Activated B cell treated with CpG ODN at 0.5 μM for 24 hours (primary cell): ENCODE measurements at places on chromosomes 6 and 20. TPM values are rescaled to one million over a fixed set of nuclear protein-coding genes. Genes with fewer than 3 reads are reported as not detected.

Gene SNAP25
- not detected in 2 replicates for total RNA-seq

Gene TGM3
- total RNA-seq: not detected in 2 replicates

Gene KCNK16
- total RNA-seq: not detected in 2 replicates

Gene PBOV1
- not detected in 2 replicates for total RNA-seq

Gene AGPAT1
- total RNA-seq: 26.4 and 27.0 TPM in 2 replicates

Gene TUBB2A
- 3.3 TPM in 2 replicates for total RNA-seq

Gene SLC32A1
- not detected in 2 replicates for total RNA-seq

GRCh38 chr20:56411759-56412472, at the start of gene CASS4:
Gene CASS4 (plus strand): TSS chr20:56412260. CDS start chr20:56412459, 199 bp downstream.
- peak within 1 kb of the TSS; percentile 42 for H3K27ac ChIP-seq
- no peak for DNase-seq
- H3K36me3 ChIP-seq: peaks cover 25% of the 10 kb centered on the region
- H3K4me1 ChIP-seq: peaks cover 19% of the 10 kb centered on the region

DNA sequence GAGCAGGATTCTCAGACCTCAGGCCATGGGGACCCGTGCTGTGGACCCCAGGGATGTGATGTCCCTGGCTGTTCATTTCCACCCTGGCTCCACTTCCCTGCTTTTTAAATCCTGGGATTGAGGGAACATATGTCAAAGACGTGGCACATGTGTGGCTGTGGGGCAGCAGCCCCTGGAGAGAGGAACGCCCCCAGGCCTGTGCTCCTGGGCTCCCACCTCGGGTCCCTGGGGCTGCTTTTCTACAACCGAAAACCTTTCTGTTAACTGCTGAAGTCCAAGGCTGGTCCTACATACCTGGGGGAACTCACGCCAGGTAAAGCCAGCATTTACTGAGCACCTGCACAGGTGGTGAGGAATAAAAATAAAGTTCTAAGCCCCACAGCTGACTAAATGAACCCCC, 102.3 kb upstream of the FRMD1 start:
- no peak overlapping the region for H3K27ac ChIP-seq
- H3K27me3 ChIP-seq: no peaks in the 10 kb centered on the region
- no peaks in the 10 kb centered on the region for H3K4me1 ChIP-seq
- DNase-seq: no peak

- H3K27me3 ChIP-seq: no peaks in the 10 kb centered on the region
- no peak for DNase-seq
- no peaks in the 10 kb centered on the region for H3K4me1 ChIP-seq
- H3K27ac ChIP-seq: no peak overlapping the region
- H3K4me3 ChIP-seq: no peak overlapping the region
Measured at GRCh38 chr6:122956376-122956775, 39.7 kb upstream of the CLVS2 start.

DNA sequence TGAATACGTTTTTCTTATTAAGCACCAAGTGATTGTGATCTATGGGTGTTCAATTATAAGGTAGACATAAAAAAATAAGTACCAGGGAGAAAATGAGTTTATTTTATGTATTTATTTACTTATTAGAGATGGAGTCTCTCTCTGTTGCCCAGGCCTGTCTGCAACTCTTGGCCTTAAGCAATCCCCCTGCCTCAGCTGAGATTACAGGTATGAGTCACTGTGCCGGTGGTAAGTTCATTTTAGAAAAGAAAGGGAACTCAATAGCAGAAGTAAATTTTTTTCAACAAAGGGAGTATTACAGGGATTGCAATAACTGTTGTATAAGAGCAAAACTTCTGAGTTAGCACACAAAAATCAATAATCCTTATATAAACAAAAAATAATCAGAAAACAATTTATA, 98.7 kb upstream of the FUT9 start:
- no peaks in the 10 kb centered on the region for H3K27me3 ChIP-seq
- H3K4me3 ChIP-seq: no peak overlapping the region
- H3K36me3 ChIP-seq: no peaks in the 10 kb centered on the region
- no peaks in the 10 kb centered on the region for H3K4me1 ChIP-seq
- DNase-seq: no peak

DNA sequence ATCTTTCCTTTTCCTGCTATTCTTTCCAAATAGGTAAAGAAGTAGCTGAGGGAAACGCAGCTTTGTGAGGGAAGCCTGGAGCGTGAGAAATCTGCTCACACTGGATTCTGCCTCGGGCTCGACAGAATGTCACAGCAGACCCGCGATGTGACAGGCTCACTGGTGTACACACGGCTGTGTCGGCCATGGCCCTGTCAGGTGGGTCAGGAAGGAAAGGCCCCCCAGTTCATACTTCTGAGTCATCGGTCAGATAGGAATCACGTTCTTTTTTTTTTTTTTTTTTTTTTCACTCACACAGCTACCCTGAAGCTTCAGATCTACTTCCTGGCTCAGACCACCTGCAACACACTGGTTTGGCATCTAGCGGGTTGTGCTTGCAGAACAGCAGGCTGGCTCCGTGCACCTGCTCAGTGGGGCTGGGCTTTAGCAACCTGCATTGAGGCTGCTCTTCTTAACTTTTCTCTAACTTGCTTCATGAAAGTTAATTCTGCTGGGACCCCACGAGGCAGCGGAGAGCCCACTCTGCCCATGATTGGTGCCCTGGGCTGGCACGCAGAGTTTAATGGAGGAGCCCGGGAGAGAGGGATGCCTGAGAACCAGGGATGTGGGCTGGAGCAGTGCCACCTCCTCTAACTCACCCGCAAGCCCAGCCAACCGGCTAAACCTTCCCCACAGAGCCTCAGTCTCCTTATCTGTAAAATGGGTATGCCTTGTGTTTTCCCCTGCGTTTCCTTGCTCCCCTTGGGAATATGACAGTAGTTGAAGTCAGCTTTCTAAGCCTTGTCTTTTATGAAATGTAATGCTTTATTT, 61.5 kb upstream of the FNDC1 start:
- peaks cover 88% of the 10 kb centered on the region for H3K4me1 ChIP-seq
- no peaks in the 10 kb centered on the region for H3K36me3 ChIP-seq
- no peaks in the 10 kb centered on the region for H3K27me3 ChIP-seq
- H3K27ac ChIP-seq: peak overlapping the region; percentile 98

- H3K4me3 ChIP-seq: no peak overlapping the region
- no peak overlapping the region for H3K27ac ChIP-seq
- no peak for DNase-seq
- H3K4me1 ChIP-seq: peaks cover 12% of the 10 kb centered on the region
Measured at GRCh38 chr6:35057449-35058357, 83.4 kb downstream of the TCP11 start.

DNA sequence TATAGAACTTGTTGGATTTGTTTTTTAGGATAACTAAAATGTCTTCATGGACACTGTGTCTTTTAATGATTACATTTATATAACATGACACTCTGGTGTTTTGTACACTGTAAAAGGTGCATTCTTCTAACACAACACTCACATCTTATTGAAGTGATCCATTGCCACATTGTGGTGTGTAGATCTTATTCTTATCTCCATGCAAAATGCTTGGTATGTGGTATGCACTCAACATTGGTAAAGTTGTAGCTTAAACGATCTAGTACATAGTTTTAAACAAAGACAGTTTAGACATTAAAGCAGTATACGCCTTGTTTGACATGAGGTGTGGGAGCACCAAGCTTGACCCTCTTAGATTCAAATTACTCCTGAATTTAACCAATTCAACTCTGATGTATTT, 84.7 kb downstream of the SASH1 start:
- no peak overlapping the region for H3K4me3 ChIP-seq
- no peak for DNase-seq
- H3K36me3 ChIP-seq: no peaks in the 10 kb centered on the region
- peaks cover 5% of the 10 kb centered on the region for H3K27me3 ChIP-seq
- no peaks in the 10 kb centered on the region for H3K4me1 ChIP-seq
- H3K27ac ChIP-seq: no peak overlapping the region

DNA sequence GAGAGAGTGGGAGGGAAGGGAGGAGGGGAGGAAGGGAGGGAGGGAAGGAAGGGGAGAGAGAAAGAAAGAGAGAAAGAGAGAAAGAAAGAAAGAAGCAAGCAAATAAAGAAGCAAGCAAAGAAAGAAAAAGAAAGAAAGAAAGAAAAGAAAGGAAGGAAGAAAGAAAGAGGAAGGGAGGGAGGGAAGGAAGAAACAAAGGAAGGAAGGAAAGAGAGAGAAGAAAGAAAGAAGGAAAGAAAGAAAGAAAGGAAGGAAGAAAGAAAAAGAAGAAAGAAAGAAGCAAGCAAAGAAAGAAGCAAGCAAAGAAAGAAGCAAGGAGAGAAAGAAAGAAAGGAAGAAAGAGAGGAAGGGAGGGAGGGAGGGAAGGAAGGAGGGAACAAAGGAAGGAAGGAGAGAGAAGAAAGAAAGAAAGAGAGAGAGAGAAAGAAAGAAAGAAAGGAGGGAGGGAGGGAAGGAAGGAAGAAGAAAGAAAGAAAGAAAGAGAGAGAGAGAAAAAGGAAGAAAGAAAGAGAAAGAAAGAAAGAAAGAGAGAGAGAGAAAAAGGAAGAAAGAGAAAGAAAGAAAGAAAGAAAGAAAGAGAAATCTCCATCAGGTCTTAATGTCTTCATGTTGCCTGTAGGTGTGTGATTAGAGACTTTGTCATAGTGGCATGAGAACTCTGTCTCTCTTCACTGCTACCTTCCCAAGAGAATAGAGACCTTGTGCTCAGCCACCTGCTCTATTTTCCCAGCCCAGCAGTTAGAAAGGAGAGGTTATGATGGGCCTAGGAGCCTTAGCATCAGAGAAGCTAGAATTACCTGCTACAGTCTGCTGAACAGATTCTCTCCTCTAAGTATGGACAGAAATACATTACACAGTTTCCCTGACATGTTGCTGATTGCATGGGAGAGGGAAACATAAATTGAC, 5.0 kb downstream of the SEMG1 start:
- peaks cover 31% of the 10 kb centered on the region for H3K27me3 ChIP-seq
- no peaks in the 10 kb centered on the region for H3K4me1 ChIP-seq
- H3K27ac ChIP-seq: no peak overlapping the region
- H3K36me3 ChIP-seq: no peaks in the 10 kb centered on the region
- no peak overlapping the region for H3K4me3 ChIP-seq

GRCh38 chr6:167098825-167099225, 24.1 kb upstream of the CCR6 start:
- H3K27ac ChIP-seq: peak overlapping the region; percentile 89
- peaks cover under 1% of the 10 kb centered on the region for H3K36me3 ChIP-seq
- peak; percentile 47 for DNase-seq
- no peaks in the 10 kb centered on the region for H3K27me3 ChIP-seq

DNA sequence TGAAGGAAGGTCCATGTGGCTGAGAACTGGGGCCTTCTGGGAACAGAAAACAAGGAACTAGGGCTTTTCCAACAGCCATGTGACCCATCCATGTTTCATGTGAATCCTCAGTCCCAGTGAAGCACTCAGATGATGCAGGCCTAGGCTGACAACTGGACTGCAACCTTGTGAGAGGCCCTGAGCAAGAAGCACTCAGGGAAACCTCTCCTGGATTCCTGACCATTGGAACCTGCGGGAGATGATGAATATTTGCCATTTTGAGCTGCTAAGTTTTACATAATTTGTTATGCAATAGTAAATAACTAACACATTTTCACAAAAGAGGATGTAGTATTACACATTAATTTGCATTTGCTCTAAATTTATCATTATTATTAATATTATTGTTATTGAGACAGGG, 38.4 kb upstream of the HLA-G start:
- H3K4me1 ChIP-seq: peaks cover 12% of the 10 kb centered on the region
- H3K4me3 ChIP-seq: no peak overlapping the region
- H3K27ac ChIP-seq: no peak overlapping the region

DNA sequence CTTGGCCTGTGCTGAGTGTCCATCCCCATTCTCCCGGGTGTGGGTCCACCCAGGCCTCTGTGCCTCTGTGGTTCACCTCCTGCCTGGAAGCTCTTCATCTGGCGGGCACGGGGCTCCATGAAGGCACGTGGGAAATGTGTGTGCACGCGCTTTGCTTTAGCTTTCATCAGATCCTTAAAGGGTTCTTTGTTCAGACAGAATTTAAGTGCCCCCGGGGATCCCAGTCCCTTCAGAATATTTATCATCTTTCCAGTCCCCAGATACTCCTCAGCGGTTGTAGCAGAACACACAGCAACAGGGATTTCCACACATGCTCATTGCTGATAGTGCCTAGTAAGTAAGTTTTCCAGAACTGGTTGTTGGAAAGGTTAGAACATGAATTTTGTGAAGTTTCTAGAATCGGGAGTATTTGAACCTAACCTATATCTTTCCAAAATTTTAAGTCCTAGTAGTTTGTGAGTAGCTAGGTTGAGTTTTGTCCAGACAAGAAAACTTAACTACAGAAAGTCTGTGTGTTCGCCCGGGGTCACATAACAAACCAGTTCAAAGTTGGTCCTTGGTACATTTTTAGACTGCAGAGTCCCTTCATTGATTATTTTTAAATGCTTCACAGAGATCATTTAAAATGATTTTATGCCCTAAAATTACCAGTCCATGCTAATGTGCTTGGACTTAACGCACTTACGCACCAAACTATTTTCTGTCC, 67.7 kb downstream of the RPP40 start:
- H3K27ac ChIP-seq: no peak overlapping the region
- H3K27me3 ChIP-seq: no peaks in the 10 kb centered on the region
- H3K4me3 ChIP-seq: no peak overlapping the region
- H3K4me1 ChIP-seq: peaks cover 25% of the 10 kb centered on the region
- no peak for DNase-seq

DNA sequence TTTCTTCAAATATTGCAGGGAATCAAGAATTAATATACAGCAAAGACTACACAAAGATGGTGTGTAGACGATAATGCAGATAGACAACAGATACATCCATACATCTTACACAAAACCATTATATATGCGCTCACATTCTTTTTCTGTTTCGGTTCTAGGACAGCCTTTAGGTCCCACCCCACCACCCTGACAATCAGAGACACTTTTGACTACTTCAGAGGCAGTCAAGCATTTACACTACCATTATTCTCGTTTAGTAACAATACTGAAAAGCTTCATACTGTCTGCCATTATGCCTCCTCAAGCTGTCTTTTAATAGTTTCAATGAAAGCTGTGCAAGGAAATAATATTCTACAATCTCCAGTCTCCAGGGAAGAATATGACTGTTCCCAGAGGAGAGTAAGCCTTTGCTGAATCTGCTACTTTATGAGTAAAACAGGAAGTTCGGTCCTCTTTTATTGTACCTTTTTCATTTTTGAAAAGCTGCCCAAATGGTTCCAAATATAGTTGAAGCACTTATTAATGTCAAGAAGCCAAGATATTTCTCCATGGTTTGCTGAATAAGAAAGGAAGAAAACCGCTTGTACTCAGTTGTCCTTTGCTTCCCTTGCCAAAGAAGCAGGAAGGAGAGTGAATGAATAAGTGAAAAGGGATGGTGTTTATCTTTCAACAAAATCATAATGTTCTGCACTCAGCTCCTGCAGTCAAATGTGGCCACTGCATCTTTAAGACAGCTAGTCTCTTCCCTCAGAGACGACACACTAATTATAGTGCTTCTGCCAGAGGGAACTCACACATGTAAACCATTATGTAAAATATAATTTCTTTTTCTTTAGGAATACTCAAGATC, 468.3 kb downstream of the CDC5L start:
- no peaks in the 10 kb centered on the region for H3K27me3 ChIP-seq
- no peak overlapping the region for H3K27ac ChIP-seq
- no peaks in the 10 kb centered on the region for H3K36me3 ChIP-seq
- H3K4me3 ChIP-seq: no peak overlapping the region
